ENCODE measurements at places on chromosomes 1 and 21.
A peak's percentile ranks its signal among the peaks of the same experiment; 100 is the strongest.

DNA sequence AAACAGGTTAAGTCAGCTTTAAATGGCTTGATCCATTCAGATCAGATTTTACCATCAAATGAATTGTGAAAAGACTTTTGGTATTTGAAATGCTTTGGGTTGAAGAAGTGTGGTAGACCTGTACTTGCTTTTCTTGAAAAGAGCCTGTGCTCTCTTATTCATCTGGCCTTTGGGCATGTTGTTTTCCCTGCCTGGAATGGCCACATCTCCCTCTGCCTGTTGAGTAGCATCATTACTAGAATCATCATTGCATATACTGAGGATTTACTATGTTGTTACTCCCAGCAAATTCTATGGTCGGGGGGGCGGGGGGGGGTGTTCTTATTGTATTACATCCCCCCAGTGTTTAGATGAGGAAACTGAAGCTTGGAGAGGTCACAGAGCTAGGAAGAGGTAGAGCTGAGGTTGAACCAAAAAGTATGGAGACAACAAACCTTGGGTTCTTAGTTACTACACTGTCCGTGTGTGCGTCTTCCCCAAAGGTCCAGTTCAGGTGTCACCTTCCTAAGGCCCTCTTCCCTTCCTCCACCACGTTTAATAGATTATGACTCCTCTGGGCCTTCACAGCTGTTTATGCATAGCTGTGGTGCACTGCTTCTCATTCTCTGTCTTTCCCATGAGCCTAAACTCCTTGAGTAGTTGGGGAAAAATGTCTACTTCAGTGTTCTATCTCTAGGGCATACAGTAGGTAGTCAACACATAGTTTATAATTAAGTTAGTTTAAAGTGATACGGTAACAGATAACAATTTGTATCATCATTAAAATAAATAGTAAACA is 246.4 kb upstream of the HOOK1 start:
- no peak for DNase-seq

GRCh38 chr1:36879613-36880012 is 154.7 kb downstream of the GRIK3 start:
- no peak for DNase-seq

GRCh38 chr1:71196685-71197084 is 115.8 kb upstream of the ZRANB2 start:
- DNase-seq = no peak

DNA sequence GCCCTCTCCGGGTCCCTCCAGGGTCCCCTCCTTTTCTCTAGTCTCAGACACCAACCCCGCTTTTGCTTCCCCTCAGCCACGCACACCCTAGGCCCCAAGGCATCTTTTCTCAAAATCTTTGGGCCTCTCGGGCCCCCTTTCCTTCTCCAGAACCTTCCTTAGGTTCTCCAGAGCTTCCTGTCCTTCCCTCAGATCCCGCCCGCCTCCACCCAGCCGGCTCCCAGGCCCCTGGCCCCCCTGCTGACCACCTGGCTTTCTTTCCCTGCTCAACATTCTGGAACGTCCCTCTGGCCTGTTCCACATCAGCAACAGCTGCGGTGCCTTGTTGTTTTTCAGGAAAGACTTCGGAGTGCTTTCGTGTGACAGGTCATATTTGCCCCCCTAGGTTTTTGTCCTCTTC is 1.2 kb downstream of the ZDHHC18 start:
- no peak for DNase-seq

- DNase-seq = no peak
These were observed 170.2 kb upstream of the NFIA start for GRCh38 chr1:60911966-60912697.

DNA sequence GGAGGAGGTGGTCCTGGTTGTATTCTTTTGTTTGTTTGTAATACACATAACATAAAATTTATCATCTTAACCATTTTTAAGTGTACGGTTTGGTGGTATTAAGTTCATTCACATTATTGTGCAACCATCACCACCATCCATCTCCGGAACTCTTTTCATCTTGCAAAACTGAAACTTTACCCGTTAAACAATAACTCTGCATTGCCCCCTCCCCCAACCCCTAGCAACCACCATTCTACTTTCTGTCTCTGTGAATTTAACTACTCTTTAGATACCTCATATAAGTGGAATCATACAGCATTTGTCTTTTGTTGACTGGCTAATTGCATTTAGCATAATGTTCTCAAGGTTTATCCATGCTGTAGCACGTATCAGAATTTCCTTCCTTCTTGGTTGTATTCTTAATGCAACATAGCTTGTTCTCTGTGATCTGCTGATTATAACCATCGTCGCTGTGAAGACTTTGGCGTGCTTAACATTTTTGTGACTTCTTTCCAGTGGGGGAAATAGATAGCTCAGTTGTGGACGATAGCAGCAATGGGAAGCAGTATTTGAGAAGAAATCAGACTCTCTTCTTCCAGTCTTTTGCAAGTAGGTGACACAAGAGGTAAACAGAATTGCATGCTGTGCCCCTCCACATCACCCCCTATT is 117.5 kb upstream of the HOOK1 start:
- peak; percentile 17 for DNase-seq

DNA sequence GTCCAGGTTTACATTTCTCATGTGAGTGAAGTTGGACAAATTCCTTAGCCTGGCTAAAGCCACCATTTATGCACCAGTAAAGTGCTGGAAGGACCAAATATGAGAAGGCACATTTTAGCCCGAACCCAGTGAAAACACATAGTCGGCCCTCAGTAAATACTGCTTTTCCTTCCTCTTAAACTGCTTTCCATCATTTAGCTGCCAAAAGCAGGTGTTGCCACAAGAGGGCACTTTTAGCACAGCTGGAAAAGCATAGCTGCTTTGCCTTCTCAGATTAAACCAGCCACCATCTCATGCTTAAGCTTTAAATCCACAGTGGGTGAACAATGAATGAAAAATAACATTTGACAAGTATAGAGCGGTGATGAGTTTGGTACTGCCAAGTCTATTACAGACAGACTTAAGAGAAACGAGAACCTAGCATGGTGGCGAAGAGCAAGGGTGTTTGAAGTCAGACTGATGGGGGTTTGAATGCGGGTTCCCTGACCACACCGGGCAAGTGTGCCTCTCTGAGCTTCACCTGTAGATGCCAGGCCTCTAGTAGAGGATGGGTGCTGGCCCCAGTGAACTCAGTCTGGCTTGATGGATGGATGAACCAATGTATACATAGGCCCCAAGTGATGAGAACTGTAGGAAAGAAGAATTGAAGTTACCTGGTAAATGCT is 57.8 kb downstream of the SLC35D1 start:
- DNase-seq = peak; percentile 49

DNA sequence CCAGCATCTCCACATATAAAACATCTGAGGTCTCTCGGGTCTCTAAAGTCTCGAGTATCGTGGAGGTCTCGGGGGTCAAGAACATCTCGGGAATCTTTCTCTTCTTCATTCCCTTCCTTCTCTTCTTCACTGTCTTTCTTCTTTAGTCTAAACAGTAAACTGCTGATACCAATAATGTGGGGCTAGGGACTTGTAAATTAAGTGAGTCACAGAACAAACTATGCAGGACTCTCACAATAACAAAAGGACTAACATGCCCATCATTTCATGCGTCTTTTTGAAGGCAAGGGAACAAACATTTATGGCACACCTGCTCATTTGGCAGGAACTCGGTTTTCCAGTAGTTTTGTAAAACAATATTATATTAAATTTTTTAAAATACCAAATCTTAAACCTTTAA is 32.4 kb downstream of the PRPF38A start:
- DNase-seq = no peak

GRCh38 chr1:173297798-173298391 is 90.8 kb upstream of the TNFSF4 start:
- no peak for DNase-seq

- no peak for DNase-seq
These were observed 17.8 kb downstream of the THEM4 start for GRCh38 chr1:151891512-151891911.

- no peak for DNase-seq
These were observed 299.8 kb downstream of the DUSP10 start for GRCh38 chr1:221442056-221442455.

DNA sequence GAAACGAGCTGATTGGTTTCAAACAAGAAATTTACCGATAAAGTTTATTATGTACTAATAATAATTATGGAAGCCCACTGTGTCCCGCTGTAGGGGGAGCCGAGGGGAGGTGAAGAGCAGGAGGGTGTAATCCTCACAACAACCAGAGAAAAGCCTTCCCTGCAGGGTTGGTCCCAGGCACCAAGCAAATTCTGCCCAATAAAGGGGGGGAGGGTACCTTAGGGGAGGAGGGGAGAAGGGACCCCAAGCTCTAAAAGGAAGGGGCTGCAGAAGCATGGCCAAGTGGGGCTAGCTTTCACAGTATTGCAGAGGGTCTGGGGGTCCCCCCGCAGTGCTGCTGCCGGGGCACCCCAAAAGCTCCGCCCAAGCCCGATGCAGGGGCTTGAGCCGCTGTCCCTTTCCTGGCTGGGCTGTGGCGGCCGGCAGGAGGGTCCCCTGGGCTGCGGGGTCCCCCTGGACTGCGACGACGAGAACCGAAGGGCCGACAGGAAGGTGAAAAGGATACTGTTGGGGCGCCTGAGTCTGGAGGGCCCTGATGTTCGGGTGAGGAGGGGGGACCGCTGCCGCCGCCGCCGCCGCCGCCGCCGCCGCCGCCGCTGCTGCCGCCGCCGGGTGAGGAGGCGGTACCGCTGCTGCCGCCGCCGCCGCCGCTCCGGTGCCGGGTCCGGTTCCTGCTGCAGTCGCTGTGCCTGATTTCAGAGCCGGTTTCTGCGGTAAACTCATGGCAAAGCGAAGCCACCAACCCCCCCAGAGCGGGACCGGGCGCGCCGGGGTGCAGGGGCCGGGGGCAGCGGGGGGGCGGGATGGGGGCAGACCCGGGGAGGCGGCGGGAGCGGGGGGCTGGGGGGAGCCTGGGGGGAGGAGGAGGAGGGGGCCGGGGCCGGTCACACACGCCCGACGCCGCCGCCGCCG is 771 bp downstream of the EIF4G3 start:
- DNase-seq = peak; percentile 40

GRCh38 chr1:9559673-9560072 is 20.4 kb downstream of the SLC25A33 start:
- DNase-seq = peak; percentile 26

DNA sequence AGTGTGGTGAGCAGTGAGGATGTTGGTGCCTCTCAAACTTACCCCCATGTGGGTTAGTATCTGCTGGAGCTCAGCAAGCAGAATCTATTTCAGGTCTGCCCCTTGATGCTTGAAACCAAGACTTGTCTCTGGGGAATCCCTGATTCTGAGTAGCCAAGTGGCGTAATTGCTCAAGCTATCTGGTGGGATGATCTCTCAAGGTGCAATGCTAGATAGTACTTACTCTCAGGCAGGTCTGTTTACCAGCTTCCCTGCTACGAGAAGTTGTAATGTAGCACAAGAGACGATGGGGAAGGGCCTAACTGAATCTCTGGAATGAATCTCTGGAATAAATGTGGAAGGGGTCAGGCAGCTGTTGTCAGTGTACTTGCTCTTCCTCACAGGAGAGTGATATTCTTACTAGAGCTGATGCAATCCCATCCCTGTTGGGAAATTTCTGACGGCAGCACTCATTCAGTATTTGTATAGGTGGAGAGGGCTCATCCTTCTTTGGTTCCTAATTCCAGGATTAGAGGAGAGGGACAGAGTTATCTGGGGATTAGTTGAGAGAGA is 65.4 kb downstream of the MACF1 start:
- no peak for DNase-seq

DNA sequence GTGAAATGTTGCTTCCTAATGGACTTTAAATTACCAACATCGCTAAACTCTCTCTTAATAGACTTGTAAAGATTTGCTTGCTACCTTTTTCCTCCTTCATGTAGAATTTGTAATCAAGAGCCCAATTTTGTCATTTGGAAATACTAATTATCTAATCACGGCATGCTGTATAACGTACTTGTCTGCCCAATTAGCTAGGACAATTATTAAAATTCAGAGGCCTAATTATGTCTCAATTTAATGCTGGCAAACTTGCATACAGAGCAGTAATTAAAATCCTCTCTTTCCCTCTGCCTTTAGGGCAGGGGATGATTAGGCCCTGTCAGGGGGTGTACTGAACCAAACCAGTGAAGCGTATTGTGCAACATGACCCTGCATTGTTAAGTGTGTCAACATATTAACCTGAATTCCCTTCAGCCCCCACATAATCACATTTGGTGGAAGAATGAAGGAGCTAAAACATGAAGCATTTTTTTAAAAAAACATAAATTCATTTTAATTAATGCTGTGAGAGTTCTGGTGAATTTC is 137.4 kb upstream of the BARHL2 start:
- no peak for DNase-seq

- DNase-seq = no peak
These were observed 28.5 kb downstream of the ECE1 start for GRCh38 chr1:21261551-21262292.

DNA sequence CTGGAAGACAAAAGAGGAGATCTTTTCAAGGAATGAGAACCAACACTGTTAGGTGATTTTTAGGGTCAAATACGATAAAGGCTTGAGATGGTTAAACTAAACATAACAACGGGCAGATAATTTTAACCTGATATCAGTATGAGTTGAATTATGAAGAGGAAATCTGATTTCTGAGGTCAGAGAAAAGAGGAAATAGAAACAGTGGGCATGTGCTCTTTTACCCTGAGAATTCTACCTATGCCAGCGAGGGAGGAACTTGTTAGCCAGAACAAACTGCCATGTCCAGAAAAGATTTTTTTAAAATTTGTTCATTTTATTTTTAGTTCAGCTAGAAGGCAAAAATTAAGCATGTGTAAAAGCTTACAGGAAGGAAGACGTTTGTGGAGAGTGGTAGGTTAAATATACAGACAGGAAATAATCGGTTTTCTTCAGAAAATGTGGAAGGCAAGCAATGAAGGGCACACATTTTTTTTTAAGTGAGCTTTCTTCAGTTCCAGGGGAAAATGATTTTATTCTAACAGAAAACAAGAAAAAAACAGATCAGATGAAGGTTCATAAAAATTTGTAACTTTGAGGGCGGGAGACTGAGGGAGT is 1745.3 kb downstream of the MRPL39 start:
- no peak for DNase-seq

Data from central memory CD4-positive, alpha-beta T cell (primary cell).